IMR-90 (cell line): ENCODE measurements at places on chromosomes 5 and 9. TPM values are rescaled to one million over a fixed set of nuclear protein-coding genes. Genes with fewer than 3 reads are reported as not detected.

DNA sequence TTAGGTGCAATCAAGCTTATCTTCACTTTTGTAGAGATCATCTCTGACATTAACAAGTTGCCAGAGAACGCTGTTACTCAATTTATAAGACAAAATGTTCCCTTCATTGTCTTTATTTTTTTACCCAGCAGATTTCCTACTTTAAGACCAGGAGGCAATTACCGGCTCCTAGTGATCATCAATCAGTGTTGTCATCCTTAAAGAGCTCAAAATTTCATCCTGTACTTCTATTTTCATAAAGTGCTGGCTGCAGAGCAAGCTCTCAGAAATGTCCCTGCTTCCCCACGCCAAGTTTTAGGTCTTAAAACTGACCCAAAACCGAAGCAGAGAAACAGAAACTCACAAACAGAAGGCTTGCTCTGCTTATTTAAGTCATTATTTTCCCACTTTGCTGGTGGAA lies 82.9 kb downstream of the PJA2 start:
- DNase-seq, result no peak

GRCh38 chr5:168339109-168339771 lies 47.8 kb downstream of the WWC1 start:
- DNase-seq, result no peak

DNA sequence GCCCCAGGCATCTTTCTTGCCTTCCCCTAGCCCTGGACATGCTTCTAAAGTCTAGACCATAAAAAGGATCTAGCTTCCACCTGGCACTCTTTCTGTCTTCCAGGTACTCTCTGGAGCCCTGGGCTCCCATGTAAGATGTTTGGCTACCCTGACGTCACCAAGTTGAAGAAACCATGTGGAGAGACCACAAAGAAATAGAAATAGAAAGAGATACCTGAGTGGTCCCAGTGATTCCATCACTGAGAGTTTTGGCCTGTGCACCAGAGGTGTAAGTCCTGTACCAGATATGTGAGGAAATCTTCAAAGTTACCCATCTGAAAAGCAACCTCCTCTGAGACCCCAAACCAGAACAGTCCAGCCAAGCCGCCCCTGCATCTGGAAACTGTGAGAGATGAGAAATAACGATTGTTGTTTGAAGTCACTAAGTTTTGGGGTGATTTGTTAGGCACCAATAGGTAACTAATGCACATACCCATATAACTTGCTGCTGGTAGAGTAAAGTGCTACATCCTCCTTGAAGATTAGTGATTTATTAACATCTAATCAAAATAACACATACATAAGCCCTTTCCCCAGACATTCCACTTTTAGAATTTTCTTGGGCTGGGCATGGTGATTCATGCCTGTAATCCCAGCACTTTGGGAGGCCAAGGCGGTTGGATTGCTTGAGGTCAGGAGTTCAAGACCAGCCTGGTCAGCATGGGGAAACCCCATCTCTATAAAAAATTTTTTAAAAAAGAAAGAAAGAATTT lies 85.7 kb upstream of the LHFPL2 start:
- no peak for DNase-seq

DNA sequence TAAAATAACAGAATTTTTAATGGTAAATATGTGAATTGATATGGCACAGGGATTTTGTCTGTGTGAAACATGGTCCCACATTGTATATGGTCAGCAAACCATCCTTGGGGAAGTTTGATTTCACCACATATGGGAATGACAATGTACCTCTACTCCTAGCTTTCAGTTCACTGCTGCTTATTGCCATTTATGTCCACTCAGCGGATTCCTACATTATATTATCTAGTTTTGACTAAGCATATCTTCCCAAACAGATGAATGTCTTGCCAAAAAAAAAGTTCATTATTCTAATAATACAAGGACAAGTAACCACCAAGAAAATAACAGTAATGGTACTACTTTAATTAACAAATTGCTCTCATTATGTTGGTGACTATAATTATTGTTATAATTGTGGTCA lies 1521.6 kb downstream of the MAT2B start:
- no peak for DNase-seq

GRCh38 chr5:142215915-142216681 lies 107.5 kb downstream of the NDFIP1 start:
- peak; percentile 98 for DNase-seq

IL5 gene
- not detected in 2 replicates for total RNA-seq

DNA sequence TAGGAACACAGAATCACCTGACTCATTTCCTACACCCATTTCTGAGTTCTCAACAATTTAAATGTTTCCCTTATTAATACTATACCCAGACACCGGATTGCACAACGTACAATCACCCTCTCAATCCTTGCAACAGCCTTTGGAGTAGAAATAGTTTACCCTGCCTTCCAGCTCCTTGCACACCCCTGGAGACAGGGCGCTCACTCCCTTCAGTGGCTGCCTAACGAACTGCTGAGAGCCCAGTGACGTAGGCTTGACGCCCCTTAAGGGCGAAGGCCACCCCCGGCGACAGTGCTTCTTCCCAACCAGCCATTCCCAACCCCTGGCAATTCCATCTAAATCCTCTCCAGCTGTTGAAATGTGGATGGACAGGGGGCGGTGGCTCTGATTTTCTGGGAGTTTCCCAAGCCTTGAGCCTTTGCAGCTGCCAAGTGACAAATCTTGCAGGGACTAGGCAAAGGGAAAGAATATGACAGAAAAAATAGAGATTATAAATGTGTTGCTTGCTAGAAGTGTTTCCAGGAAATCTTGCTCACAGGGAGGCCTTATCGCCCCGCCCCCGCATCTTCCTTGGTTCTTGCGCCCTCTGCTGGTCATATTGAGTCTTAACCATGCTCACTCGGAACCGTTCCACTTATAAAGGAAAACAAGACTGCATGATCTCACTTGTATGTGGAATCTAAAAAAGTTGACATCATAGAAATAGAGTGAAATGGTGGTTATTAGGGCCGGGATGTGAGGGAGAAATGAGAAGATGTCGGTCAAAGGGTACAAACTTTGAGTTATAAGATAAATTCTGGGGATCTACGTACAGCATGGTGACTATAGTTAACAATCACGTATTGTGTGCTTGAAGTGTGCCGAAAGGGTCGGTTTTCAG lies 7.6 kb upstream of the BARX1 start:
- DNase-seq, result peak; percentile 78

DNA sequence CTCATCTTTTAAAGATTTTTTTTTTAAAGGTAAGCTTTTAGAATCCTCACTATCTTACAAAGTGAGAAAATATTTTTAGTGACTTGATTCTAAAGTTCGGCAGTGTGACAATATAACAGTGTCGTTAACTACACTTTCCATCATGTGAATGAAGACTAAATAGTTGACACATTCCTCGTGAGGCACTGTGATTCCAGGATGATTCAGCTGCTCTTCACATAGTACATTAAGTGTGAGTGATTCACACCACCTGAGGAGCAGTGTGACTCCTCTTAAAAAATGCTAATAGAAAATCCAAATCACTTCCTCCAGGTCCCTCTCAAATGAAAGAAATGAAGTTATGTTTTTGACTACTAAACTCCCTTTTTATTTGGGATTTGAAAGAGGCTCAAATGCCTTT lies 589.5 kb downstream of the GABRG2 start:
- DNase-seq, result no peak

- no peak for DNase-seq
Observed at GRCh38 chr9:5265939-5266338, 34.7 kb downstream of the INSL4 start.

PCDHGA8 gene
- total RNA-seq, result 2.0 and 2.2 TPM in 2 replicates

MED10 gene
- total RNA-seq, result 9.1 and 15.6 TPM in 2 replicates

DNA sequence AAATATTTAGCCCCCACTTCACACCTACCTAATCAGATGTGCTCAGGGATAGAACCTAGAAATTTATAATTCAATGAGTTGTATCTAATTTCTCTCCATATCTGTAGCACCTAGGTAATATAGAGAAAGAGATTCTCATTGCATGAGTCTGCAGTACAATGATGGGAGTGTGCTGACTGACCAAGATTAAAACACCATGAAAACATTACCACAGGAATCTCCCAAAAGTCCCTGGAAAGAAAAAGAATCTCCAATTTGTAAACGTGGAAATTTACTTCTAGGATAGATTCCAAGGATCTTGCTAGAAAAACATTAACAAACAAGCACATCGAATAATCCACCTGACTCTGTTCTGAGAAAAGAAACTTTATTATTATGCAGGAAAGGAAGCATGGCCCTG lies 45.0 kb upstream of the DMRTA1 start:
- DNase-seq, result no peak

GRCh38 chr5:159459132-159459627 lies 128.9 kb upstream of the IL12B start:
- DNase-seq, result no peak

ADGRV1 gene
- total RNA-seq, result under 0.01 TPM in 2 replicates

PDE6A gene
- total RNA-seq, result not detected in 2 replicates

DNA sequence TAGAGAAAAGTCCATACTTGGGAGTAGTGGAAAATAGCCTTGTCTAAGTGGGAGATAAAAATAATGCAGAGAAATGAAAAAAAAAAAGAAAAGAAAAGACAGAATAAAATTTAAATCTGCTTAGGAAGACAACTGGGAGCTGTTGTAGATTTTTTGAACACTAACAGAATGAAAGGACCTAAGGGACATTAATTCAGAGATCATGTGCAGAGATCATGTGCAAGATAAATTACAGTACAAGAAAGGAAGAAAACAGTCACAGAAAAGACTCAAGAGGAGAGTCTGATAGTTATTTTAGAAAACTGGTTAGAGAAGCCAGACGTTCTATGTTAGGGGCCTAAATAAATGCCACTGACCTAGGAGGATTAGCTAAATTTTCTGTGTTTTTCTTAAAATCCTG lies 1226.8 kb upstream of the NUDT12 start:
- no peak for DNase-seq

DNA sequence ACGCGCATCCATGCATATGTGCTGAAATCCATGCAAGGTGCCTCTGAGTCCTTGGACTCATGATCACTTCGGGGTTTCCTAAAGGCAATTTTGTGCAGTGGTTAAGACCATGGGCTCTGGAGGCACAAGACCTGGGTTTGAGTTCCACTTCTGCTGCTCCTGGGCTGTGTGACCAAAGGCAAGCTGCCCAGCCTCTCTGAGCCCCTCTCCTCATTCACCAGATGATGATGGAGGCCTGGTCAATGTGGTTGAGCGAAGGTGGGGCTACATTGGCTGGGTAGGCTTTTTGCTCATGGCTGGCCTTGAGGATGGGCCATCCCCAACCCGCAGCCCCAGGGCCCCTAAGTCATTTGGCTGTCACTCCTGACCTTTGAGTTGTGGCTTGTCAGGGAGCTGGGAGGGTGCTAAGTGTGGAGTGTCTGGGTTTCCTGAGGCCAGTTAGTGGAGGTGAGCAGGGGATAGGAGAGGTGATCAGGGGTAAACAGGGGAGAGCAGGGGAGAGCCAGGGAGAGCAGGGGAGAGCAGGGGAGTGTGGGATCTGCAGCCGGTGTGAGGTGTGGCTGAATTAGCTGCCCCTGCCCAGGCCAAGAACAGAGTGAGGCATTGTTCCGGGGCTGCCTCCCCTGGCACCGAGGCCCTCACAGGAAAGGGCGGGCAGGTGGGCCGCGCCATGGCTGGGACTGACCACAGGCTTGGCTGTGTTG lies 64.6 kb upstream of the SYNPO start:
- no peak for DNase-seq

DNA sequence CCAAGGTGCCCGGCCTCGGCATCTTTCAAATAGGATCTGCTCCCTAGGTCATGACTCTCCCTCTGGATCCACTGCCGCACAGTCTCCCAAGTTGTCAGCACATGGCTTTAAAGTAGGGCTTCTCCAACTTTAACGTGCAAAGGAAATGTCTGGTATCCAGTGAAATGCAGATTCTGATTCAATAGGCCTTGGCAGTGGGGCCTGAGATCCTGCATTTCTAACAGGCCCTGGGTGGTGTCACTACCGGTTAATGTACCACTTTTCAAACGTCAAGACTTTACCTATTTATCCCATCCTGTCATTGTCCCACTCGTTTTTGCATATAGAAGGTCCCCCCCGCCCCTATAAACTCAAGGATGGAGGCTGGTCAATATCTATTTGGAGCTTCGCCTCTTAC lies 137.6 kb upstream of the ZNF618 start:
- DNase-seq, result no peak

GRCh38 chr5:88878976-88879375 lies 4.0 kb downstream of the MEF2C start:
- DNase-seq, result peak; percentile 63

DNA sequence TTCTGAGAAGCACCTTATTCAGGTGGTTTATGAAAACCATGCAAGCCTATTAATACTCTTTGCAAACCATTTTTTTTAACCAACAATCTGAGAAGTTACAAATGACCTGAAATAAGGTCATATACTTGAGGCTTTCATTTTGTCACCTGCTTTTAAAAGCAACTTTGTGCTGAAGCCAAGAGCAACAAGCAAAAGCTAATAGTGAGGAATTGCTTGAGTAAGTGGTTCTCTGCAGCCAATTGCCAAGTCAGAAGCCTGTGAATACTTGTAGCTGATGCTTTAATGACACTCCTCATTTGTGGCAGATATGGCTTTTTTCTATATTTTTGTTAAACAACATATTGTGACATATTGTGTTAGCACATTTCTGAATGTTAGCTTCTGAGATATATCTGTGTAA lies 126.7 kb upstream of the ZNF608 start:
- DNase-seq, result no peak

DNA sequence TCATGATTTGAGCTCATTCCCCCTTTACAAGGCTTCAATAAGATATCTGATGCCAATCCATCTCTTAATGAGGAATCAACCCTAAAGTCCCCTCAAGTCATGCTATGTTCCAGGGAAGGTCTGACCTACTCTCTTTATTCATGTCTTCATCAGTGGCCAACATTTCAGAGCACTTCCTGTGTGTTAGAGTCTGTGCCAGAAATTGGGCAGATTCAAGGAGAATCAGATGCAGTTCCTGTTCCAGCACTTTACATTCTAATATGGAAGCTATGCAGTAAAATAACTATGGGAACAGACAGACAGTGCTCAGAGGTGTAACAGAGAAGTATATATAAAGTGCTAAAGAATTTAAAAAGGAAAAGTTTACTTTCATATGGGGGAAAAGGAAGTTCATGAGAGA lies 193.4 kb upstream of the NR4A3 start:
- no peak for DNase-seq

- DNase-seq, result no peak
Observed at GRCh38 chr9:109765830-109766229, 14.2 kb upstream of the PALM2AKAP2 start.

- DNase-seq, result no peak
Observed at GRCh38 chr9:19699756-19700155, 89.1 kb downstream of the SLC24A2 start.

CDH9 gene
- not detected in 2 replicates for total RNA-seq

DNA sequence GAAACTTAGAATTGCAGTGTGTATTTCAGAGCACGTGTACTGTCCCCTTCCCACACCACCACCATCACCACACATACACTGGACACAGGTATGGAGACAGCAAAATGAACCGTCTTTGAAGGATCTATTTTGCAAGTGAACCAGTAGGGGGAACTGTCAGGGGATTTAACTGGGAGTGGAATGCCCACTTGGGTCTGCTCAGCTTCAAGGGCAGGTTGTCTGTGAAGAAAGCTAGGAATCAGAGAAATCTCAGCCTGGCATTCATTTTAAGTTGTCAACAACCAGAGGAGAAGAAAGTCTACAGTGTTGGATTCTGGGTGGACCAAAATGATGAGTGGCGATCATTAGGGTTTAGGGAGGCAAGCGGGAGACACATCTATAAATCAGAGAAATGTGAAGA lies 147.0 kb downstream of the DCP2 start:
- DNase-seq, result no peak

- no peak for DNase-seq
Observed at GRCh38 chr9:73995836-73996235, 501.3 kb upstream of the RORB start.

GRCh38 chr5:50798002-50798401 lies 131.6 kb downstream of the PARP8 start:
- DNase-seq, result no peak
